Fibroblast of upper back skin (primary cell): ENCODE measurements at places on chromosomes 7 and 10.

DNA sequence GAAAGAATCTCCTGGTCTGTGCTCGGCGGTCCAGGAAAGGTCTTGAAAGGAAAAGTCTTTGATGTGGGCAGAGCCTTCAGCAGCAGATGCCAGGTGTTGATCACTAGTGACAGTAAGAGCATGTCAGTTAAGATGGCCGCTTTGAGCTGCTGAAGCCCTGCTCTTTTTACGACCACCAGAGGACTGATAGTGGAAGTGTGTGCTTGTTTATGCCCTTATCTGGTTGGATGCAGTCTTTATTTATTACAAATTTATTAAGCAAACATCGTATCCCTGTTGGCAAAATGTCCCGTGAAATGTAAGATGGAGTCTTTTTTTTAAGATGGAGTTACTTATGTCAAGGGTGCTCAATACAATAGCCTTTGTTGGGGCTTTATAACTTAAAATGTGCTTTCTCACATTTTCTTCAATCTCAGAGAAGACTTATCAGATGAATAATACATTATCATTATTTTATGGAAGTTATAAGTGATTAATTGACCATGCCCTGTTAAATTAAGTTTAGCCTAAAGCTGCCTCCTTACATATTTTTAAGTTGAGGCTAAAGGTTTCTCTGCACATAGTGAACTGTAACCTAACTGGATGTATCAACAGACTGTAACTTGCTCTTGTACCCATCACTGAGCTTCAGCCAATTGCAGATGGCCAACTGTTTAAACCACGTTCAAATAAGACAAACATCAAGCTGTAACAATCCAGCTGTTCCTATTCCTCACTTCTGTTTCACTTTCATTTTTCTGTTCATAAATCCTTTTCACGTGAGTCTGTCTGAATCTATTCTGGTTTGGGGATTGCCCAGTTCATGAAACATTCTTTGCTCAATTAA is 97.4 kb upstream of the PIK3CG start:
- DNase-seq: peak; percentile 39

DNA sequence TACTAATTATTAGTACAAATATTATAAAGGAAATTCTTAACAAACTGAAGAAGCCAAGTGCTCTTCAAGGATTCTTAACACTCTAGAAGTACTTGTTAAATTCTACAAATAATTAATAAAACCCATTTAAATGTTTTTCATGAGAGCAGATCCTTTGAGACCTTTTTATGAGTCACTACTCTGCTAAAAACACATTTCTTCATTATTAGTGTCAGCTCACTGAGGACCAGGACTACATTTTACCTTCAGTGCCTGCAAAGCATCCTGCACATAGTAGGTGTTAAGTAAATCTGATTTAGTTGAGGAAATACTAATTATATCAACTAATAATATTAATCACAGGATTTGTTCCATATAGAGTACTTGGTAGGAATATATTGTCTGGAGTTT is 273.6 kb downstream of the PHTF2 start:
- no peak for DNase-seq

DNA sequence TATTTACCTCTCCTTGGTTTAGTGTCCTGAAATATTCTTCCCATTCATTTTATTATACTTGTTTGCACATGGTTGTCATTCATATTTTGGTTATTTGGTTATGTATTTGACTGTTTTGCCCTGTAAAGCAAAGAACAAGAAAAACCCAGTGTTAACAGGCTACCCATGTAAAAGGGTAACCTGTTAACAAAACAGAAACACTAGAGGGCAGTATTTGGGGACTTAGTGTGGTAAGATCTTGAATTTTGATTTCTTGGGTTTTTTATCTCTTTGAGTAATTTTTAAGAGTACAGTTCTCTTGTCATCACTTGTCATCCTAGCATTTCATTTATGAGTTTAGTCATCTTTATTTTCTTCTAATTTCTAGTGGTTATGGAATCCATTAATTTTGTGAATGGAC is 51.3 kb downstream of the POLL start:
- DNase-seq: no peak

DNA sequence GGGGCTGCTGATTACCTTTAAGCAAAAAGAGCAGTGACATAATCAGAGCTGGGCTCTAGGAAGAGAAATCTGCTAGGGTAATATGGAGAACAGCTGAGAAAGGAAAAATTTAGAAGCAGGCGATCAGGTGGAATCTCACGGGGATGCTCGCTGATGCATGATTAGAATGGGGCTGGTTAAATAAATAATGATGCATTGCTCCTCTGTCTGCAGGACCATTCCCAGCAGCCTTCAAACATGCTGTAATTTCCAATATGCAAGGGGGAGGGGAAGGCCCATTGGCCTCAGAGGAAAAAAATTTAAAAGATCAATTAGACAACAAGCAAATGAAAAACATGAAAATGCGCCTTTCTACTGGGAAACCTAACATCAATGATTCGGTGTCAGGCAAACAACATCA is 65.6 kb upstream of the C10orf90 start:
- DNase-seq: no peak

DNA sequence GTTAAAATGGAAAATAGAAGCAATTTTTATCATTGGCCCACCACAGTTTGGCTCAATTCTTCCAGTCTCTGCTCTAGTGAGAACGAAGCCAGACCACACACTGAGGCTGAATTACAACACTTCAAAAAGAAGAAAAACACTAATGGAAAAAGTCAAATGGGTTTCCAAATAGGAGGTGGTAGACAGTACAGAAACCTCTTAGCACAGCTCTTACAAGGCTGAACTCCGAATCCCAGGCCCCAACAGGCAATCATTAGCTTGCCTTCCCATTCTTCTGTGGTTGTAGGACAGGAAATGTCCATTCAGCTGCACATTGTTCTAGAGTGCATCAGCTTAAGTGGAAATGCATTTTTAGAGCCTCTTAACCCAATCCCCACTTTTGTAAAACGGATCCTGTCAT is 115.1 kb upstream of the MEOX2 start:
- DNase-seq: peak; percentile 92

DNA sequence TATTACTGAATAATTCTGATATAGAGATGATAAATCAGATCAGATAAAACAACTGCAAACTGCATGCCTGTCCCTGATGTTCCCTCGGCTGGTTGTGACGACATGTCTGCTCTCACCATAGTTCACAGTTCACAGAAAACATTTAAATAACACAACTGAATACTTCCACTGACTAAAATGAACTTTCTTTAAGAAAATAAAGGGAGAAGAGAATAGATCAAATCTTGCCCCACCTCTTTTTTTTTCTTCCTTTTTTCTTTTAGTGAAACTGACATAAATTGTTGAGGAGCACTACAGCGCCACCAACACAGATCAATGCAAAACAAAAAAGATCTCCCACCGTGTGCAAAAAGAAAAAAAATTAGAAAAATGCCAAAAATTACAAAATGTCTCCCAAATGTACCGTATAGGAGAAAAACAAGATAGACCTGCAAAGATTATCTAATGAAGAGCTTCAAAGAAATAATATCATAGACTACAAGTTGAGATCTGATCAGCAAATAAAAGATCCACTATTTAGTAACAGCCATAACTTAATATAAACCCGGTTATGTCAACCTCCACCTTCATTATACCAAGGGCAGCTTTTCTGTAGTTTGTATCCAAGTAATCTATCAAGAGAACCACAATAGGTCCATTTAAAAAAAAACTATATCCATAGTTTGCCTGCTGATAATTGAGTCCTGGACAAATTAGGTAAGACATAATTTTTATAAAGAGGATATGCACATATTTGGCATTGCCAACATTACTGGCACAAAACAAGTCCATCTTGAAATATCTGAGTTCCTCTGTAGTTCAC is 30.7 kb upstream of the EPC1 start:
- peak; percentile 55 for DNase-seq

DNA sequence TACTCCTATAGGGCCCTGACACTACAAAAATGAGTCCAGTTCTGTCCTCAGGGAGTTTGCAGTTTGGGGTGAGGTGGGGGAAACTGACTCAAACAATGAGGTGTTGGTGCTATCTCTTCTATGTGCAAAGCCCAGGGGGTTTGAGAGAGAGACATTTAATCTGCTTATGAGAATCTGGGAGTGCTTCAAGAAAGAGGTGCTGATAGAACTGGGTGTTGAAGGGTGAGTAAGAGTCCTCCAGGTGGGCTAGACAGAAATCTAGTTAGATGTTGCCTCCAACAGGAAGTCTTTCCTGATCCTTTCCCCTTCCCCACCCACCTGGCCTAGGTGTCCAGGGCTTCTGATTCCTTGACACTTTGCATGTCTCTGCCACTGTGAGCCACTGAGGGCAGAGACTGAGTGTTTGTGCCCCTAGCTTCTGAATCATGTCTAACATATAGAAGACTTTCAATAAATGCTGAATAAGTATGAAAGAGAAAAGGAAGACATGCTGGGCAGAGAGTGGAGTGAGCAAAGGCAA is 53.0 kb downstream of the FAM241B start:
- no peak for DNase-seq

GRCh38 chr10:121495719-121496118 is 102.5 kb downstream of the FGFR2 start:
- no peak for DNase-seq

GRCh38 chr10:48655411-48656240 is 29.0 kb upstream of the WDFY4 start:
- peak; percentile 24 for DNase-seq

- no peak for DNase-seq
Measured at GRCh38 chr7:2782565-2782964, 61.5 kb downstream of the GNA12 start.

- DNase-seq: no peak
Measured at GRCh38 chr10:112059220-112059619, 124.3 kb downstream of the GPAM start.

- peak; percentile 34 for DNase-seq
Measured at GRCh38 chr7:74598558-74598957, 59.0 kb upstream of the GTF2I start.

DNA sequence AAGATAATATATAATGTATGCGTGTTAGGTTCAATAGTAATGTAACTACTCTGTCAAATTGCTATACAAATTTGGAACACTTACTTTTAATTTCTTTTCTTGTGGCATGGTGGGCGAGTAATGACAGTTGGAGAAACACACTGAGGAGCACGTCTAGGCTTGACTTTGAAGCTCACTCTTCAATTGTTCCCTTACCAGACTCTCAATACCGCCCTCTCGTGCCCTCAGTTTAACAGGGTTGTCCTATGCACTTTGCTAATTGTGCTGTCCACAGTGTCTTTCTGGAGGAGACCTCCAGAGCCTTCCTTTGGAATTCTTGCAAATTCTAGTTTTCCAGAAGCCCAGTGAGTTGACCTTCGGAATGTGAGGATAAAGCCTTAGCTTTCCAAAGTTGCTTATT is 107.2 kb upstream of the RELN start:
- no peak for DNase-seq

DNA sequence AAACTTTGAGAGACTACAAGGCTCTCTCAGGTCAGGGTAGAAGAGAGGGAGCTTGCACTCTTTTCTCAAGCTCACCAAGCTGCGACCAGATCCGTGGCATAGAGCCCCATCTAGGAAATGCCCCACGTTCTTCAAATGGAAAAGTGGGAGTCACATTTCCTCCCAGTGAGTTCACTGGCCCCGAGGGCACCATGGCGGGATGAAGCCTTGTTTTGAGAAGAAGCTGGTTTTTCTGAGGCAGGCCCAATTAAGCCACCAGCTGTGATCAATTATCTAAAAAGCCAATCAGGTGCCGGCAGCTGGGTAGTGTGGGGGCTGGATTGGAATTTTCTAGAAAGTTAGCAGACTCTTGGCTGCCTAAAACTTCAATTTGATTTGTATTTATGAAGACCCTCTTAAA is 101.4 kb downstream of the ZNF365 start:
- DNase-seq: no peak

DNA sequence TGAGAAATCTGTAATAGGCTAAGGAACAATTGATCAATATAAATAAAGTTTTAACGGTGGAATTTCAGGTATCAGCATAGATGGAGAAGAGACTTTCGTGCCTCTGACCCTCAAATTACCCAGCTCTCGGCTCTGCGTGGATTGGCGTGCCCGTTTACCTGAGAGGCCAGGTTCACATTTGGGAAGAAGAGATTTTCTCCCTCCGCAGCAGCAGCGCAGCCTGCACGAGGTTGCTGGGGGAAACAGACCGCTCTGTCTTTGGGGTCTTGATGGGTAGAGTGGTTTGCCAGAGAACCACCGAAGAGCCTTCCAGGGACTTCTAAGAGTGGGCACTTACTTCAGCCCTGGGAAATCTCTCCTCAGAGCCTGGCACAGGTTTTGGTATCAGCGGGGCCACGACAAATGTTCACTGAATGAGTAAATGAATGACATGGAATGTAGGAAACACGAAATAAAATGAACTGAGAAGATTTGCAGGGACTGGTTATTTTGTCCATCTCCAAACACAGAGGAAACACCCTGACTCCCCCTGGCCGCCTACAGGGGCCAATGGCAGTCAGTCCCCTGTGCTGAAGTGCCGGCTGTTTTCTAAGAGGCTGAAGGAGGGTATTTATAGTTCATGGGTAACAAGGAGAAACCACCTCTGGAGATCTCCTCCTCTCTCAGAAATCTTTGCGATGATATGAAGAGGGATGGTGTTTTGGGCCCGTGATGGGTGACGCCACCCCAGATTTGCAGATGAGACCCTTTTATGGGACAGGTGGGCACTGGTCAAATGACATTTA is 338.5 kb downstream of the ADARB2 start:
- no peak for DNase-seq

- no peak for DNase-seq
Measured at GRCh38 chr10:116118847-116119246, 154.2 kb downstream of the GFRA1 start.

- DNase-seq: no peak
Measured at GRCh38 chr10:88689366-88689765, 16.7 kb upstream of the LIPK start.

DNA sequence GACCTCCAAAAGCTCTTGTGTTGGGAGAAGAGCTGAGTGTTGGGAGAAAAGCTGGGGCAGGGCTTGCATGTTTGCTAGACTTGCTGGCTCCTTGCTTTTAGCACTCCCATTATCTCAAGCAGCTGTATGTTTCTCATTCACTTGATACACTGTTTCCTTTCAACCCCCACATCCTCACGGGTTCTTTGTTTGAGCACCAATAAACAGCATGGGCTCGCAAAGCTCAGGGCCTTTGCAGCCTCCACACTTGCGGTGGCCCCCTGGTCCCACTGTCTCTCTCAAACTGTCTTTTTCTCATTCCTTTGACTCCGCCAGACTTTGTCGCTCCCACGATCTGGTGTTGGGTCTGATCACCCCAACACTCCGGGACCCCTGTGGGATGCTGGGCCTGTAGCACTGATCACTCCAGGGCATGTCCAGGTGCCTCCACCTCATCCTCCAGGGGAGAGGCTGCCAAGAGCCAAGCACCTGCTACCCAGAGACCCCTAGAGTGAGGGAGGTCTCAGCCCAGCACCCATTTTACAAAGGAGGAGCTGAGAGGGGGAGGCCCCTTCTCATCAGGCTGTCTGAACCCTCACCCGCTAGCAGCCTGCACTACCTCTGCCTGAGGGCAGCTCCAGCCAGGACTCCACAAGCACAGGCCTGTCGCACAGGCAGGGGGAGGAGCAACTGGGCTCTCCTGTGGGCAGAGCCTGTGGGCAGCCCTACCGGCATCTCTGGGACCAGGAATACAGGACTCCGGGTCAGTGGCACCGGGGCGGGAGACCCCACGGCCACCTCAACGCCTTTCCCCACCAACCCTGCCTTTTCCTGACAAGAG is 49.1 kb upstream of the MSMB start:
- no peak for DNase-seq
